ENCODE measurements at places on chromosomes 1 and 21. TPM values are rescaled to one million over a fixed set of nuclear protein-coding genes. Genes with fewer than 3 reads are reported as not detected.

The SH3D21 gene
- total RNA-seq, result 4.9 TPM

The F13B gene
- total RNA-seq, result not detected

The HSD11B1 gene
- 168 TPM for total RNA-seq

The MAN1C1 gene
- 0.65 TPM for total RNA-seq

The TRPM2 gene
- not detected for total RNA-seq

The S100B gene
- total RNA-seq, result not detected

The HES2 gene
- 0.08 TPM for total RNA-seq

The F3 gene
- total RNA-seq, result 11.8 TPM

The CNTN2 gene
- total RNA-seq, result not detected

The GIPC2 gene
- 0.52 TPM for total RNA-seq

The ELAPOR1 gene
- 0.13 TPM for total RNA-seq

The KCNJ6 gene
- total RNA-seq, result under 0.01 TPM

The FLG2 gene
- total RNA-seq, result not detected

The GUCA2B gene
- total RNA-seq, result not detected

The AHCTF1 gene
- total RNA-seq, result 16.7 TPM

The CFAP141 gene
- not detected for total RNA-seq

The SERTAD4 gene
- 1.3 TPM for total RNA-seq

The PYHIN1 gene
- total RNA-seq, result not detected

The MYCL gene
- total RNA-seq, result 0.52 TPM

The PCBP3 gene
- total RNA-seq, result 16.0 TPM

The CHIA gene
- not detected for total RNA-seq
